ENCODE measurements at places on chromosomes 6 and 20. TPM values are rescaled to one million over a fixed set of nuclear protein-coding genes. Genes with fewer than 3 reads are reported as not detected.

FRK gene
- total RNA-seq = 7.8 TPM

SIM1 gene
- total RNA-seq = not detected

NFKBIL1 gene
- 13.9 TPM for total RNA-seq

CST4 gene
- total RNA-seq = not detected

IL17A gene
- total RNA-seq = not detected

SPEF1 gene
- total RNA-seq = not detected

DDO gene
- total RNA-seq = 0.08 TPM
